Stimulated activated CD4-positive, alpha-beta T cell treated with anti-CD3 and anti-CD28 coated beads, Interleukin-4, amount 100 ng/mL, for 48 hours (primary cell): ENCODE measurements at places on chromosomes 2 and 18.

DNA sequence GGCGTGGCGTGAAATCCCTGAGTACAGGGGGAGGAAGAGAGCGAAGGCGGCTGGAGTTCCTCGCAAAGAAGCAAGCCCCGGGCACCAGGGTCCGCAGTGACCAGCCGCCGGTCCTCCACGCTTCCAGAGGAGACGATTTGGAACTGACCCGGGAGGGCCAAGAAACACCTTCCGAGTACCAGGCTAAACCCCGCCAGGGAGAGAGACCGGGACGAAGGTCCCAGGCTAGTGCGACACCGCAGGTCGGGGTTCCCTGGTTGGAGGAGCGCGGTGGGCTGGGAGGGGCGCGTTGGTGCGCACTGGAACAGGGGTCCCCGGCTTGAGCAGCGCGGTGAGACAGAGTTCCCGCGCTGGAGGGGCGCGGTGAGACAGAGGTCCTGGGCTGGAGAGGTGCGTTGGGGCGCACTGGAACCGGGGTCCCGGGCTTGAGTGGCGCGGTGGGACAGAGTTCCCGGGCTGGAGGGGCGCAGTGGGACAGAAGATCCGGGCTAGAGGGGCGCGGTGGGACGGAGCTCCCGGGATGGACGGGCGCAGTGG is 901 bp downstream of the WDFY1 start:
- DNase-seq: no peak

DNA sequence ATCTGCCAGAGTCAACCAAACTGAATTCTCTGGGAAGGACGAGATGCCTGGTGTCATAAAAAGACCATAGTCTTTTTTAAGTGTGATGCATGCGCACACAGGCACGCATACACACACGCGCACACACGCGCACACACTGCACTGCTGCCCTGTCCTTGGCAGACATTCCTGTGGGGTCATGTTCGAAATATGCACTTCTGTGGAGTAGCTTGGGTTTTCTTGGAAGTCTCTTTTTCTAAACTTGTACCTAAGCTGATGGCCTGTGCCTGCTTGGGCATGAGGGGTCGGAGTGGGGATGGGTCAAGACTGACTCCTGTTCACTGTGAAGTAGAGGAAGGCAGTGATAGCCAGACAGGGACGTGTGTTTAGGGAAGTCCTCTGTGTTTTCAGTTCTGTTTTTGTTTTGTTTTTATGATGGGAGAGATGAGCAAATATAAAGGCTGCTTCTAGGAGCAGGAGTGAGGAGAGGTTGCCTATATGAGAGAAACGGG is 4.0 kb upstream of the RMC1 start:
- DNase-seq: no peak

GRCh38 chr18:4193086-4193485 is 262.0 kb downstream of the DLGAP1 start:
- DNase-seq: no peak

- DNase-seq: no peak
These were observed 21.2 kb downstream of the GRB14 start for GRCh38 chr2:164599954-164600589.

DNA sequence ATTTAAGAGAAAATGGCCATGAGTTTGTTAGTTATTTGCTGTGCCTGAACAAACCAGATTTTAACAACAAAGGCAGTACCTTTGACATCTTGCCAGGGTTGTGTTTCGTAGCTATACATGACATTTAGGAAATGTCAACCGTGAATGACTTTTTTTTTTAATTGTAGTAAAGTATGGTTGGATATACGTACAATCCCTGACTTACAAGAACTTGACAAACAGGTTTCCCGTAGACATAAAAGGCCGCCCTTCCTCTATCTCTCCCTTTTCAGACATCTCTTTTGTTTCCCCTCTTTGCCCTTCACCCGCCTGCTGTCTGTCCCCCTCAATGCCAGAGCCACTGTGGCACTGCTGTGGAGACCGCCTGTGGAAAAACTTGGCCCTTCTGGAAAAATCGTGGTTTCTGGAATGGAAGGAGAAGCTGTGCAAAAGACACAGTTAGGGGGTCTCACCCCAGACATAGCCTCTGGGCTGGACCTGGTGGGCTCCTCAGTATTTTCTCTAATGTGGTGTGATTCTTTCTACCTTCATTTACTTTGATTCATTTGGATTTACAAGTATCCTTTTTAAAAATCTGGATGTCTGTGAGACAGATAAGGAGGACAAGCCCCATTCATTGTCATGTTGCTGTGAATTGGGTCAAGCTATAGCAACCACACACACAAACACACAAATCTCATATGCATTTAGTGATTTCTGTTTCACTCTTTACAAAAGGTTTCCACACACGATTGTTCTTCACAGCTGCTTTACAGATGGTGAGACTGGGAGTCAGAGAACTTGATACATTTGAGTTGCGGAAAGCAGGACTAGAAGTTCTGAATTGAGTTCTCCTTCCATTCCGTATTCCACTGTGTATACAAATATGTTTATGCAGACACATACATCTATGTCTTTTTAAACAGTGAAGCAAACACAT is 48.6 kb downstream of the SPATS2L start:
- DNase-seq: no peak

DNA sequence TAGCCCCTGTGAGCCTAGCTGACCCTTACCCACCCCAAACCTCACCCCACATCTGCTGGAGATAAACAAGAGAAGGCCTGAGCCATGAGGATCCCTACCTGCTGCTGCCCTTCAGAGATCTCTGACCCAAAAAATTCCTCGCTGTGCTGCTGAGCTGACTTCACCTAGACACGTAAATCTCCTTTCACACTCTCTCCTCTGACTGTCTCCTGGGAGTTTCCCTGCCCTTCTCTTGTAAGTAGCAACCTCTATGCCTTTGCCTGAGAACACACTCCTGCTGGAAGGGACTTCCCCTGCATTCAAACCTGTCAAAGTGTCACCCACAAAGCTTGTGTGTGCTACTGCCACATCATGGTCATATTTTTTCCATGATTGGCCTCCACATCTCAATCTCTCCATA is 134.2 kb upstream of the NOL4 start:
- no peak for DNase-seq

DNA sequence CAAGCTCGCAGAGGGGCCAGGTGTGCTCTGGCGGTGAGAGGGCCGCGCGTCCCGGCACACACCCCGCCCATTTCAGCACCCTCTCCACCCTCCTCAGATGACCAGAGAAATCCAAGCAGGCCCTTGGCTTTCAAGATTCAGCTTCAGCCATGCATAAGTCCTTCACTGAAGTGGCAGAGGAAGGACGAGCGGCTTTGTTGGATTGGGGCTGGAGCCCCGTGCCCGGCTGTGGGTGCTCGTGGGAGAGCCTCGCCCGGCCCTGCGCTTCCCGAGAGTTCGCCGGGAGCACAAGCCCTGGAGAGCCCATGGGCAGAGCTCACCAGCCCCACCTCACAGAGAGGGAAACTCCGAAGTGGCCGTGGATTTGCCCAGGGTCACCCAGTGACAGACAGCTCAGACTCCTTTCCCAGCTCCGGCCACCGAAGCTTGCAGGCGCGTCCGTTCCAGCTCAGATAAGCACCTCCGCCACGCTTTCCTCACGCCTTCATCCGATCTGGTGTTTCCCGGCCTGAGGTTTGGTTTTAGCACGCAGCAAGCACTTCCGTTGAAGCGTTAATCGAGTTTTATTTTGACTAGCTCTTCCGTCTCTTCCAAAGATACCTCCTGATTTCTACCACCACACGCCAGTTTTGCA is 45.6 kb upstream of the MTCL1 start:
- DNase-seq: no peak

- DNase-seq: no peak
These were observed 48.4 kb upstream of the PIK3C3 start for GRCh38 chr18:41906528-41907146.

DNA sequence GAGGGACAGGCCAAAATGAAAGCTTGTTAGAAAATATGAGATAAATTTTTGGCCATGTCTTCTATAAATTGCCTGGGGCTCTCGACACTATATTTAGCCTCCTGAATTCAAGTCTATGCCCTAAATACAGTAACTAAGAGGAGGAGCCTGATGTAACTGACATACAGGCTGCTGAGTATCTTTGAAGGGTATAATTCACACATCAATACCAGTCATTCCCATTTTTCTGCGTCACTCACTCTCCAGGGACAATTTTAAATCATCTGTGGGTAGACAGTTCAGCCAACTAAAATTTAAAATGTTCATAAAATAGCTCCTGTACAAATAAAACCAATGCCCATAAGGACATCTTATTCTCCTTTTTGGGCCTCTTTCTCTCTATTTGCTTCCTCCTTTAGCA is 105.9 kb downstream of the AP1S3 start:
- no peak for DNase-seq

GRCh38 chr18:68056936-68057335 is 540.4 kb upstream of the DSEL start:
- no peak for DNase-seq

DNA sequence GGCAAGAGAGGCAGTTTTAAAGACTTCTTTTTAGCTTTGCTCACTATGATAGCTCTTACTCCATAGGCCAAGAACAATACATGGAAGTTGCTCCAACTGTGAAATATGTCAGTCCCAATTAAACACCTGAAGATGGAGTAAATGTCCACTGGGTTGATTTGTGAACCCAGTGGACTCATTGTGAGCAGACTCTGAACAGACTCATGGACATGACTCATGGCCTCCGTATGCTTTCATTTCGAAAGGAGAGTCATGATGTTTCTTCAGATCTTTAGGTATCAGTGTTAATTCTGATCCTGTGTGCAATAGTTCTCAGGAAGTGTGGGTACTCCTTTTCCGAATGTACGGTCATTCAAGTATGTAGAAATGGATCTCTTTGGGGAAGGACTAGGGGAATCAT is 5.4 kb upstream of the CWC22 start:
- DNase-seq: no peak

DNA sequence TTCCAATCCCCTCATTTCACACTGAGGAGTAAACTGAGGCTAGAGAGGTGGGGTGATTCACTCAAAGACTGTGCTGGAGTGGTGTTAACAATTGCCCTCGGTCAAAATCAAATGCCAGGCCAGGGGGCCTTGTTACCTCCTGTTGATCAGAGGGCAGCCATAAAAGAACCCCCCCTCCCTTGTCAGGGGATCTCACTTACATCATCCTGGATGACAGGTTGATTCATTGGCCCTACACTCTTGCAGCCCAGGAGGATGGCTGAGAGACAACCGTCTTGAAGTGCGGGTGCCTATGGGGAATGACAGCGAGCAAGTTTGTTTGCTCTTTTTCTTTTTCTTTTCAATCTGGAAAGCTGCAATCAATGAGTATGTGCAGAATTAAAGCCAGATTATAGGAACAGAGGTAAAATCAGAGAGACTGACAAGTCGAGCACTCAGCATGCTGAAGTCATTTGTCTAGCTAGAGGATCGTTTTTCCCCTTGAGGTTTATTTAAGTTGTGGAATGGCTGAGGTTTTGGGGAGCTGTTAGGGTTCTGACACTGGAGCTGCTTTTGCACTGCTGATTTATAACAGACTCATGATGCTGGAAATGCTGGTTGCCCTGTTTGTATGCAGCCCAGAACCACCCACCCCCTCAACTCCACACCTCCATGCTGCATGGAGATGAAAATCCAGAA is 26.4 kb upstream of the NRP2 start:
- no peak for DNase-seq

- no peak for DNase-seq
These were observed 7.7 kb downstream of the CD302 start for GRCh38 chr2:159790323-159790722.

DNA sequence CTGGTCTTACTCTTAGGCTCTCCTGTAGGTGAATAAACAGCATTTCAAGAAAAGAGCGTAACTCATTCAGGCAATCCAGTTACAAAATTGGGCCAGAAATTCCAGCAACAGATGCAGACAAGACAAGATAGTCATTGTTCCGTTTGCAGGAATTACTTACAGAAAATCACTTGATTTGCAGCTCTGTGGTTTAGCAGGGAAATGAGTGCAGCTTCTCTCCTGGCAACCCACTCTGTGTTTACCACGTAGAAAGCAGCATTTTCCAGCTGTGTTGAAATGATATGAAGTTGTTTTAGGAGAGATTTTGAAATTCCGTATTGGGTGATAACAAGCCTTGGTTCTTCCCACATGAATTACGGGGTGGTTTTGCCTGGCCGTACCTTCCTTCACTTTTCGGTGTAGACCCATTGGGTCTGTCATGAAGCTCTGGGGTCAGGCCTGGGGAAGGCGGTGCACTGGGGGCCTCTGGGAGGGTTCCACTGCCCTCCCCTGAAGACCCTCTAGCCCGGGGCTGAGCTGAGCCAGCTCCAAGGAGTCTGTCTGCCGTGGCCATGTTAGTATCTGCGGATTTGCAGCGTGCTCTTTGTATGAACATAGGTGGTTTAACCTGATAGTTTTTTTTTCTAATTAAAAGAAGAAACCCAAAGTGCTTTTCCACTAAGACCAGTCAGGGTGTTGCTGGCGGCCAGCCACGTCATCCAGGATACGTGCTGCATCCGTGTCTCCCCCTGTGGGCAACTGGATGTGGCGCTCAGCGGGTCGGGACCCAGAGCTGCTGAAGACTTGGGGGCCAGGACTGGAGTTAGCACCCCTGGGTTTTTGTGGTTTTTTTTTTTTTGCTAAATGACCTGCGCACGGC is 58.9 kb upstream of the KCNG2 start:
- DNase-seq: no peak

DNA sequence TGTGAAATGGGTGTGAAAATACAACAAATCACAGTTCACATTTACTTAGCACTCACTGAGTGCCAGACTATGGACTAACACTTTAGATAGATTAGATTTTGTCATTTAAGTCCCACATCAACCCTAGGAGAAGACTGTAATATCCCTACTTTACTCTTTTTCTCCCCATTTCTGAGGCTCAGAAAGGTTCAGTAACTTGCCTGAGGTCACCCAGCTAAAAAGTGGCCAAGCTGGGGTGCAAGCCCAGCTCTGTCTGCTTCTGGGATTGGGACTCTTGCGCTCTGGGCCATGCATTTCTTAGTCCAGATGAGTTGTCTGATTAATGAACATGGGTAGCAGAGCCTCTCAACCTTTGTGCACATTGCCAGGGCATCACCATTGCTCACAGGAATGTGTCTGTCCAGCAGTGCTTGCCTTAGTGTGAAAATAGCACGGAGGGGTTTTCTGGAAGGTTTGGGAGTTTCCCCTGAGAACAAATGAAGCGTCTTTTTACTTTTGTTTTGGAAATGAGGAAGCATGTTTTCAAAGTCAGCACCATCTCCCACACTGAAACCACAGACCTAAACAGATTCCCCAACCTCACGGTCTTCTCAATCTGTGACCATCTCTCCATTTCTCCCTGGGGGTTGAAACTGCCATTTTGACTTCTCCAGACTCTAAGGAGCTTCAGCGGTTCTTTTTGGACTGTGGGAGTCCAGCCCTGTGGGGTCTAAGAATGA is 31.9 kb downstream of the NRP2 start:
- DNase-seq: no peak

GRCh38 chr2:139867601-139868226 is 1087.5 kb upstream of the NXPH2 start:
- no peak for DNase-seq
